ENCODE measurements at places on chromosomes 5 and 9. TPM values are rescaled to one million over a fixed set of nuclear protein-coding genes. Genes with fewer than 3 reads are reported as not detected.
A peak's percentile ranks its signal among the peaks of the same experiment; 100 is the strongest.

DNA sequence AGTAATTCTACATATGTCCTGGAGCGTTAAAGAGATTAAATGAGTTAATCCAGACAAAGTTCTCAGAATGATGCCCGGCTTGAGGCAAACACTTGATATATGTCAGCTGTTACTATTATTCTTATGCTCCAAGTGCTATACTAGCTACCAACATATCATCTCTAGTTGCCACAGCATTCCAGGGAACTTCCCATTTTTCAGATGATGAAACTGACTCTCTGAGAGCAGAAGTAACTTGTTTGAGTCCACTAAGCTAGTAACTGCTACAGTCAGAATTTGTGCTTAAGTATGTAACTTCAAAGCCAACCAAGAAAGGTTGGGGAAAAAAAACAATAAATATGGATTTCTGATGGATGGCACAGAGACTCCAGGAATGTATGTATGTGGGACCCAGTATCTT, 98.1 kb downstream of the CDK5RAP2 start:
- DNase-seq, result no peak

GRCh38 chr5:116681334-116682013, 106.9 kb upstream of the SEMA6A start:
- DNase-seq, result no peak

DNA sequence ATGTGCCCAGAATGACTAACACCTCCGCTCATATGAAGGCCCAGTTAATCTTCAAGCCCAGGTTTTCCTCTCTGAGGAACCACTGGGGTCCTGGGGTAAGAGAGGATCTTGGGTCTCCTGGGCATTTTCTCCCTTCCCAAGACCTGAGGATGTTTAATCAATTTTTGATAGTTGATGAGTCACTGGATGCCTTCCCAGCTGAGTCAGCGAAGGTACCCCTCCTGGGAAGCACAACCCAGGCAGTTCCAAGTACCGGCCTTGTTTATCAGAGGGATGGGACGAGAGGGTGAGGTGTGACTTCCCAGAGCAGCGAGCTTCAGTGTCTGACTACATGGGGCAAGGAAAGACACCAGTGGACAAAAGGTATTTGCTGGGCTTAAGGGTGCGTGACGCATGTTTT, 119.6 kb upstream of the IL12B start:
- no peak for DNase-seq

GRCh38 chr5:138370537-138370936, 18.1 kb downstream of the KDM3B start:
- DNase-seq, result no peak

GRCh38 chr9:2116073-2116472, 100.9 kb downstream of the SMARCA2 start:
- DNase-seq, result peak; percentile 15

DNA sequence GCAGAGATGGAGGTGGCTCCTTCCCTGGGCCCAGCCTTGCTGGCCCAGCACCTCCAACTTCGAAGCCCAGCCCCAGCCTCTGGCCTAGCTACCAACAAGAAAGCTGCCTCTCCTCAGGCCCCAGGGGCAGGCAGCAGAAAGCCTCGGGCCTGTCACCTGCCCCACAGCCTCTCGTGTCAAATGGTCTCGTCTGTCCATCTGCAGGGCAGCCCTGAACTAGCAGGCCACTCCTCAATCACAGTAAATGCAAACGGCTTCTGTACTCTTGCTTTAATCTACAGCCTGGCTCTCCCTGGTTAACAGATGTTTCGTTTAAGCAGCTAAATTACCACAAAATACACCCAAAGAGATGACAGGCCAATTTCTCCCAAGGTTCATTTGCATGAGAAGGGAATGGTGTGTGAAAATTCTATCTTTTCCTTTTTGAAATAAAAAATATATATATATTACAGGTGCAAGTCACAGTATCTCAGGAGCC, 21.5 kb downstream of the VAV2 start:
- DNase-seq, result no peak

DNA sequence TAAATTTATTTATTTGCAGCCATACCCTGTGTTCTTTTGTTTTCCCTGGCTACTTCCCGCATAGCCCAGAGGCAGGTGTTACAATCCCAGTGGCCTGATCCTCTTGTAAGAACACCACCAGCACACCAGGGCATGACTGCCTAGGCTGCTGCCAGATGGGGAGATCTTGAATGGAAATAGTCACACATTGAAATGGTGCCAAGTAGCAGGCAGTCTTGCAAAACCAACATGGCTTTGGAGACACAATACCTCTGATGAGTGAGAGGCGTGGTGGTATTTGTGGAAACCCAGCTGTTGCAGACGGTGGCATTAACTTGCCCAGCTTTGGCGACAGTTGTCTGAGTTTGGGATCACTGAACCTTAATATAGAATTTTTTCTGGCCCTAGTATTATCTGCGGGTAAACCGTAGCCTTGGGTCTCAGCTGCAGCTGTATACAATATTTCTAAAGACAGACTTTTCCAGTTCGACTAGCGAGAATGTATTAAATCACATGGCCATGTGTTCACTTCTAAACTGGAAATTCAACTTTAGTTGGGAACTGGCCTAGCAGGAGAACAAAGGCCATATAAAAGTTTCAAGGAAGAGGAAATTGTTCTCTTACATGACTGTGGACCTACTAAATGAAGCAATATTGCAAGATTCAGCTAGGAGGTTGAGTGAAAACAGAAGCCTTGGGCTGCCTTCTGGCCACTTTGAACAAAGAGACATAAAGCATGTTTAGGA, 277.0 kb downstream of the SMARCA2 start:
- DNase-seq, result peak; percentile 50

DNA sequence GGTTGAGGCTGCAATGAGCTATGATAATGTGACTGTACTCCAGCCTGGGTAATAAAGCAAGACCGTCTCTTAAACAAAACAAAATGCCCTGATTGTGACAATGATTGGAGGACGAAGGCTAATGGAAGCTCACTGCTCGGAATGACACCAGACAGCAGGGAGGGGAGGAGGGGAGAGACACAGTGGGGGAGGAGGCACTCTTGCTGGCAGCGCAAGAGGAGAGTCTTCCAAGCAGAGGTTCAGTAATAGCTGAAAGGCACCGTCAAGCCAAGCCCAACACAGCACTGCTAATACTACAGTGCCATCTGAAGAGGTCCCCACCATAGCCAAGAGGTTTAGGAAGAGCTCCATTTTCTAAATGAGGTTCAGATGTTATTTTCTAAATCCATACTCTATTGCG, 102.3 kb downstream of the GLDC start:
- no peak for DNase-seq

Gene PLAC8L1
- total RNA-seq, result not detected

GRCh38 chr9:5566054-5566618, 55.8 kb downstream of the PDCD1LG2 start:
- no peak for DNase-seq

Gene ANKDD1B
- total RNA-seq, result not detected

DNA sequence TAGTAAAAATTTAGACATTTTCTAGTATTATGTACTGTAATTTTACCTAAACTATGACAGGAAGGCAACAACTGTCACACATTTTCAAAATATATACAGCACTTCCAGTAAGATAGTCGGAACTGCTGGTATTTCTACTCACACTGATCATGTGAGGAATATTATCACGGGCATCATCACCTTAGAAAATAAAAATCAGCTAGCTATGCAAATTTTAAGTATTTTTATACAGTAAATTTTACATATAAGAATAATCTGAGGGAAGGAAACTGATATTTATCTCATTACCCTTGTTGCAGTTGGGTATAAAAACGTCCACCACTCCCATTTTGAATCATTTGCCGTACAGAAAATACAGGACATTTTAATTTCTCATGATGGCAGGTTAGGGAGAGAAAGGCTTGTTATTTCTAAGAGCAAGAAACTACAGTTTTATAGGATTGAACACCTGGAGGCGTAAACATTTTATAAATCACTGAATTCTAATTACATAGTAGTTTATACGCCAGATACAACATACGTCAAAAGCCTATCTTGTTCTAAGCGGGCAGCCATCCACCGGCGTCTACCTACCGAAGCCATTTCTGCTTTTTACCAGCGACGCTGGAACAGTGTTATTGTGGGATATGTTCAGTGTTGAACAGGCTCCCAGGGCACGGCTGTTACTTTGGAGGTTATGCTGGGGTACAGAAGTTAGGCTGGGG, 729 bp upstream of the TNPO1 start:
- DNase-seq, result no peak

- no peak for DNase-seq
These were observed 5.3 kb upstream of the ZNF367 start for GRCh38 chr9:96423322-96423984.

DNA sequence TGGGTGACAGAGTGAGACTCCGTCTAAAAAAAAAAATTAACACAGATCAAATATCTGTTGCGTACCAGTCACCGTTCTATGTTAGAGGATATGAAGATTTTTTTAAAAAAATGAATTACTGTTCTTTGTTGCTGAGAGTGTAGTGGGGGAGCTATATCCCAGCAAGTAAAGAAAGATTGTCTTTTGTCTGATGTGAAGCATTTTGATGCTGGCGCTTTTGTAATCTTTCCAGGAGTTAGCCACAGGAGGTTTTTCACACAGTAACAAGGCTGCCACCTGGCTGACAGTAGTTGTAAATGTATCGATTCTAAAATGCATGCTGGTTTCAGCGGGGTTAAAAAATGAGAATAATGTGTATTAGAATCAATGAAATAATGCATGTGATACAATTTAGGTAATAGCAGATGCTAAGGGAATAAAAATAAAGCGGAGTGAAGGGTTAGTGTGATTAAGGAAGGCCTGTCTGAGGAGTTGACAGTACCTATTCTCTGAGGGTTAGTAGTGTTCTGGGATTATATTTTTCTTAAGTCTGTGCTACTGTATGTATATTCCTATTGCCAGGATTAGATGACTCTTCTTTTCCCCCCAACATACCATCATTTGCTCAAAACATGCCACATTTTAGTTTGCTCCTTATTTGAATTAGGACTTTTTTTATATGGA, 3.4 kb downstream of the LMNB1 start:
- DNase-seq, result peak; percentile 65

- no peak for DNase-seq
These were observed 112.6 kb downstream of the PCSK5 start for GRCh38 chr9:76003041-76003440.

GRCh38 chr5:92644266-92644886, 936.6 kb downstream of the NR2F1-AS1 start:
- DNase-seq, result peak; percentile 17

DNA sequence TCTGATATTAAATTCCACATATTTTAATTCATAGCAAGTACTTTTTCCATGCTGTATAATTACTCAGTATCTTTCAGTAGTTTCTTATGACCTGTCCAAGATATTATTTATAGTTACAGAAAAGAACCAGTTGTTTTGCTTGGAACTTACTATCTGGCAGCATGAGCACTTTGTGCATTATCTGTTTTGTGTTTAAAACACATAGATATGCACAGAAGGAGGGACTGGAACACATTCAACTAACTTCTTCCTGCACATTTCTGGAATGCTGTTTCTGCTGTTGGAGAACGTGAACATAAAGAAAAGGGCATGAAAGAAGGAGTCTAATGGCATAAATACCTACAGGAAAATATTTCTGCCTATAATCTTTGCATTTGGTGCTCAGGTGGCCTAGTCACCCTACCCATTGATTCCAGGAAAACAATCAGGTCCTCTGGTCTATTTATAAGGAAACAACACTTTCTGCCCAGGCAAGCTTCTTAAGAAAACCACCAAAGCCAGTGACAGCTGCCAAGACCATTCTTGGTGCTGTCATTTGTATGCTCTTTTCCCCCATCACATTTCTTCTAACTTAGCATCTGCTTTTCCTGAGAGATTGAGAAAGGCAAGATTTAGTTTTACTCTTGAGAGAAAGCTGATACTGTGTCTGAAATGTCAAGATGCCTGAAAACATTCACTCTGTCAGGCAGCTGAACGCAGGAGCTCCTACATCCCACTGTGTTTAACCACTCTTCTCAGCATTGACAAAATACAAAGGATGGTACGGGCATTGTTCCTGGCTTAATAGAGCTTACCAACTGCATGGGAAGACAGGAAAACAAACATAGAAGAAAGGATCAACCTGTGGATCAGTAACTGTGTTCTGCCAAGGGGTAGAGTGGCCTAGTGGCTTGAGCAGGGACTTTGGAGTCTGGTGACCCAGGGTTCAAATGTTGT, 40.3 kb downstream of the RAB3C start:
- no peak for DNase-seq

- no peak for DNase-seq
These were observed 328.3 kb downstream of the GLIS3 start for GRCh38 chr9:3971391-3972082.

DNA sequence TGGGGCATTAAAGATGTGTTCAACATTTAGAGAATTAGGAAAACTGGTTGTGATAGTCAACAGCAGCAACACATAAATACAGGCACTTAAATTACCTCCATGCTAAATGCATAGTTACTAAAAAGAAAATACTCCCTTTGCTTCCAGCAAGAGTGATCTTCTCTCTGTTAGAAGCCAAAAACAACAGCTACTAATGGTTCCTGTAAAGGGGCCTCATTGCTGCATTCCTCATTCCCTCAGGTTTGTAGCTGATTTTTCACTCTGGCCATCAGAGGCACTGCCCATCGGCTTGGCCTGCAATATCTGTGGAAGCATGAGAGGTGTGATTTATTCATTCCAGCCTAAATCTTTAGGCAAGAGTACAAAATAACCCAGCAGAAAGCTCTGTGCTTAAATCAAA, 466.0 kb upstream of the ADAMTS16 start:
- no peak for DNase-seq

Gene GFI1B
- total RNA-seq, result 0.07 TPM

Gene ZNF454
- total RNA-seq, result not detected

Gene FRMD3
- 74.1 TPM for total RNA-seq

GRCh38 chr9:105313238-105313637, 68.8 kb downstream of the SLC44A1 start:
- DNase-seq, result no peak

DNA sequence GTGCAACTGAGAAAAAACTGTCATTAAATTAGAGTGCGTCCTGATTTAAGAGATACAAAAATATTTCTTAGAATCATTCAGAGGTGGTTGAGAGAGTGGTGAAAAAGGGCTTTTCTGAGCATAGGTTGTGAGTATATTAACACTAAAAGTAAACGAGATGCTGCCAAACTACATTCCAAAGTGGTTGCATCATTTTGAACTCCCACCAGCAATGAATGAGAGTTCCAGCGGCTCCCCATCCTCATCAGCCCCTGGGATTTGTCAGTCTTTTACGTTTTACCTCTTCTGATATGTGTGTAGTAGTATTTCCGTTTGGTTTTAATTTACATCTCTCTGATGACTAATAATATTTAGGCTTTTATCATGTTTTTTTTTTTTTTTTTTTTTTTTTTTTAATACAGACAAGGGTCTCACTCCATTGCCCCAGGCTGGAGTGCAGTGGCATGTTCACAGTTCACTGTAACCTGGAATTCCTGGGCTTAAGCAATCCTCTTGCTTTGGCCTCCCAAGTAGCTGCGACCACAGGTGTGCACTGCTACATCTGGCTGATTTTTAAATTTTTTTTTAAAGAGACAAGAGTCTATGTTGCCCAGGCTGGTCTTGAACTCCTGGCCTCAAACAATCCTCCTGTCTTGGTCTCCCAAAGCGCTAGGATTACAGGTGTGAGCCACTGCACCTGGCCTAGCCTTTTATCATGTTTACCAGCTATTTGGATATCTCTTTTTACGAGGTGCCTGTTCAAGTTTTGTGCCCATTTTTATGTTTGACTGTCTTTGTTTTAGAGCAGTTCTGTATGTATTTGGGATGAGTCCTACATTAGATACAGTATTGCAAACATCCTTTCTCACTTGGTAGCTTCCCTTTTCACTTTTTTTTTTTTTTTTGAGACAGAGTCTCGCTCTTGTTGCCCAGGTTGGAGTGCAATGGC, 17.0 kb downstream of the PRRT1B start:
- no peak for DNase-seq

- DNase-seq, result no peak
These were observed 123.2 kb downstream of the TEX10 start for GRCh38 chr9:100229561-100229960.

GRCh38 chr9:840343-840742, 1.2 kb upstream of the DMRT1 start:
- no peak for DNase-seq

Gene DIPK1B
- 188 TPM for total RNA-seq

All from cardiac muscle cell (in vitro differentiated cells and primary cell).